ENCODE measurements at places on chromosomes 1 and 21.

- no peak for DNase-seq
Measured at GRCh38 chr1:100868364-100868995, 26.2 kb downstream of the EXTL2 start.

- DNase-seq, result no peak
Measured at GRCh38 chr1:169576935-169577331, 9.3 kb downstream of the F5 start.

DNA sequence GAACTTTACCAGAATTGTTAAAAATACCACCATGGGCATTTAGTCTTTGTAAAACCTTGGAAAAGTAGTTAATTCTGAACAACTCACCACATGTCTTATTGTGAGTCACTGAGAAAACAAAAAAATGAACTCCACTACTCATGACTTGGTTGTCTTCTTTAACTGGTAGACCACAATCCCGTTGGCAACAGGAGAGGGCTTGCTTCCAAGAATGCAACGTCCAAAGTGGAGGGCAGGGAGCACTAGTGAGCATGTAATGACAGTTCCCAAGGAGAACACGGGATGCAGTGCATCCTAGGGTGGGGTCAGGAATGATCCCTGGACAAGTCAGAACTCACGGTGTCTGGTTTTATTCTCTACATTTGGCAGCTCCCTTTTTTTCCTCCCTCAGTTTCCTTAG, 15.2 kb upstream of the HMCN1 start:
- DNase-seq, result no peak

GRCh38 chr1:44119525-44119924, 904 bp downstream of the KLF17 start:
- no peak for DNase-seq

DNA sequence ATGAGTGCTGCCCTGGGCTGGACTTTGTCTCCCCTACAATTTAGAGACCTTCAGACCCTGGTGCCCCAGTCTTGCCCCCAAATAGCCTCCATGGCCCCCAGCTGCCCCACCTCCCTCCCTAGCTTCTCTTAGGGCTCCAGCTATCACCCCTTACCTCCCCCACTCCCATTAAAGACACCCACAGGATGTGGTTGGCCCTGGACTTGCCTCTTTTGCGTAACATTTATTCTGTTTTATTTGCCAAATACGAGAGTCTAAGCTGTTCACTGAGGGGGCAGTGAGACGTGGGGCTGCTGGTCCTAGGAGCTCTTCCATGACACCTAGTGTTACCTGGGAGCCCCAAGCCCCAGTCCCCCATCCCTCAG, 4.5 kb downstream of the ZC3H12A start:
- DNase-seq, result no peak

DNA sequence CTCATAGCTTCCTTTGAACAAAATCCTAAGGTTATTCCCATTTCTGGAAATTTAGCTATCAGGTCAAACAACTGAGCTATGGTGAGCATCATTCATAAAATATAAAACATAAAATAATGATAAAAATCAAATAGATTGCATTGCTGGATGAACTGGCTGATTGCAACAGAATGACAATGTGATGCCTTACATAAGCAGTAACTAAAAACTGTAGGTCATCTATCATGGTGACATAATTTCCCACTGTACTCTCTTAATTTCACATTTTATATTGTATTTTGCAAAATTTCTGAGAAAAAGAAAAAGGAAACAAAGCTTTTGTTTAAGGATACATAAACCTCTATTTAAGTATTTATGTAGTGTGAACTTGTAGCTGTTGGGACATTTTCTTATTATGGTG, 4.6 kb downstream of the PTGER3 start:
- DNase-seq, result no peak

Data from stimulated activated CD8-positive, alpha-beta memory T cell treated with anti-CD3 and anti-CD28 coated beads, Interleukin-2, amount 100 ng/mL, for 48 hours (primary cell).